Tongue (tissue), 3 donors: ENCODE measurements at places on chromosomes 3 and 15. TPM values are rescaled to one million over a fixed set of nuclear protein-coding genes. Genes with fewer than 3 reads are reported as not detected.

Gene DYNC1LI1
- 50.8 TPM for total RNA-seq

Gene NOX5
- total RNA-seq, result not detected

Gene CYP1A2
- total RNA-seq, result not detected

Gene NANOGP8
- not detected for total RNA-seq

Gene DAZL
- not detected for total RNA-seq
